GM12865 (cell line): ENCODE measurements at places on chromosomes 16 and 17.

- DNase-seq: no peak
These were observed 62.6 kb upstream of the SDK2 start for GRCh38 chr17:73706858-73707257.

GRCh38 chr17:66135896-66136295 is 56.0 kb downstream of the CEP112 start:
- DNase-seq: no peak

- DNase-seq: peak; percentile 94
These were observed 299.3 kb downstream of the SOX9 start for GRCh38 chr17:72419866-72420774.

DNA sequence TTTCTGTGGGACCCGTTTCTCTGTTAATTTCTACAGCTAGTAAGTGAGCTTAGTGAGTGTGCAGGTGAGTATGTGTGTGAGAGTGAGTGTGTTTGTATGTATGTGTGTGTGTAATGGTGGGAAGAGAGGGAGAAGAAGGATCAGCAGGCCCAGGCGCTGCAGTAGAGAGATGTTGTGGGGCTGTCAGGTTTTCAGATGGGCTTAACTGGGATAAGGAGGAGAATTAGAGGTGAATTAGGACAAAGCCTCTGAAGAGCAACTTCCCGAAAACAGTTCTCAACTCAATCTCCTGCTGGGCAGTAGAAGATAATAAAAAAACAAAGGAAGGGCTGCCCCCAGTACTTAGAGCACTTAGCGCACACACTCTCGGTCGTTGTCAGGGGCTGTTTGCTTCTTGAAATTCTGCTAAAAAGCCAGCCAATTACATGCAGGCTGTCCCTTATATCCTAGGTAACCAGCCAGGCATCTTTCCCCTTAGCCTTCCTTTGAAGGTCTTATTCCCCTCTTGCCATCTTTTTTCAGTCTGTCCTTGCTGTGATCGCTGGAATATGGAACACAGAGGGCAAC is 63.4 kb downstream of the CLEC16A start:
- DNase-seq: no peak

DNA sequence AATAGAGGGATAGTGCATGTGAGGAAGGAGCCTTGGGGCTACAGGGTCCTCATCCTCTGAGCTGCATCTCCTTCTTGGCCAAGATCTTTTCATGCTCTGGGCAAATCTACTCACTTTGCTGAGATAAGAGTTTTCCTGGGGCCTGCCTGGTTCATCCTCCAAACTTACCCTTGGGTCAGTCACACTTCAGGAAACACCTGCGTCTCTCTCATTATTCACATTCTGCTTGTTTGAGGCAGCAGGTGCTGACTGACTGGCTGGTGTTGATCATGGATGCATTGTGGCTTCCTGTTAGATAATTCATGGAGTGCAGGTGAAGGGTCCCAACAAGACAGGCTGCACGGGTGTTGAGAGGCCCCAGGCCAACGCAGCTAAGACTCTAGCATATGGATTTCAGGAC is 162.6 kb downstream of the SALL1 start:
- DNase-seq: no peak

GRCh38 chr17:70110443-70110880 is 35.4 kb downstream of the KCNJ16 start:
- no peak for DNase-seq

DNA sequence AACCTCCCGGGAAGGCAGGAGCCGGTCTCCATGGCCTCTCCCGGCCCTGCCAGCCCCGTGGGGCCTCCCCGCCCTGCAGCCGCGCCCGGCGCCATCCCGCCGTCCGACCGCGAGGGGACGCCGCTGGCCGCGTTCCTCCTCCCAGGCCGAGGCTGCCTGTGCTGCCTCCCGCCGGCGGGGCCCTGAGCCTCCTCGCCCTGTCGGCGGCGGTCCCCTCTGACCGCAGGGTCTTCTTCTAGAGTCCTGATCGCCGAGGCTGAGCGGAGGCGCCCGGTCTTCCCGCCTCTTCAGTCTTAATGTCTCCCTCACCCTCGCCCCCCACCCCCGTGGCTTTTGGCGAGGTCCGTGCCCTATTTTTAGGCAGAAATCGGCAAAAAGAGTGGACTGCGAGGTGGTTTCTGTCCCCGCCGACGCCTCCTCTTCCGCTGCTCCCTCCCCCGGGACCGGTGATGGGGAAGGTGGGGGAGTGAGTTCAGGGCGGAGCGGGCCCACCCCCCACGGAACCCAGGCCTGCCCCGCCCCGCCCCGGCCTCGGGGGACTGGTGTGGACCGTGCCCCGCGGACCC is 794 bp upstream of the CPNE7 start:
- DNase-seq: peak; percentile 73

DNA sequence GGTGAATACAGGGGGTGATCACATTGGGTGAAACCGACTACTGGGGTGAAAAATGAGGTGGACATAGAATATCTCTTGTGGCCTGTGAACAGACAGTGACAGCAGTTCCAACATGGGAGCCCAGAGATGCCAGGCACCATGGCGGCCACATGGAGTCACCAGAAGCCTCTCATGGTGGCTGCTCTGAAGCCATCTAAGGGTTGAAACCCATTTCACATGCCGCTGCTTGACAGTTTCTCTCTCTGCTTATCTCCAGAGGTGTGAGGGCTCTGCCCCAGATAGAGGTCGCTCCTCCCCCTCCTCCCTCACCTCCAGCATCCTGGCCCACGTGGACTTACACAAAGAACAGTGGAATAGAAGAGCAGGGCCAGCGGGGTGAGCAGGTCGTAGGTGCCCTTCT is 37.9 kb upstream of the PIK3R6 start:
- DNase-seq: no peak

GRCh38 chr16:19329932-19330331 is 44.4 kb downstream of the CLEC19A start:
- no peak for DNase-seq

GRCh38 chr16:12539185-12539929 is 264.3 kb downstream of the CPPED1 start:
- peak; percentile 93 for DNase-seq

GRCh38 chr17:28957277-28957991 is 6.1 kb upstream of the PHF12 start:
- no peak for DNase-seq

DNA sequence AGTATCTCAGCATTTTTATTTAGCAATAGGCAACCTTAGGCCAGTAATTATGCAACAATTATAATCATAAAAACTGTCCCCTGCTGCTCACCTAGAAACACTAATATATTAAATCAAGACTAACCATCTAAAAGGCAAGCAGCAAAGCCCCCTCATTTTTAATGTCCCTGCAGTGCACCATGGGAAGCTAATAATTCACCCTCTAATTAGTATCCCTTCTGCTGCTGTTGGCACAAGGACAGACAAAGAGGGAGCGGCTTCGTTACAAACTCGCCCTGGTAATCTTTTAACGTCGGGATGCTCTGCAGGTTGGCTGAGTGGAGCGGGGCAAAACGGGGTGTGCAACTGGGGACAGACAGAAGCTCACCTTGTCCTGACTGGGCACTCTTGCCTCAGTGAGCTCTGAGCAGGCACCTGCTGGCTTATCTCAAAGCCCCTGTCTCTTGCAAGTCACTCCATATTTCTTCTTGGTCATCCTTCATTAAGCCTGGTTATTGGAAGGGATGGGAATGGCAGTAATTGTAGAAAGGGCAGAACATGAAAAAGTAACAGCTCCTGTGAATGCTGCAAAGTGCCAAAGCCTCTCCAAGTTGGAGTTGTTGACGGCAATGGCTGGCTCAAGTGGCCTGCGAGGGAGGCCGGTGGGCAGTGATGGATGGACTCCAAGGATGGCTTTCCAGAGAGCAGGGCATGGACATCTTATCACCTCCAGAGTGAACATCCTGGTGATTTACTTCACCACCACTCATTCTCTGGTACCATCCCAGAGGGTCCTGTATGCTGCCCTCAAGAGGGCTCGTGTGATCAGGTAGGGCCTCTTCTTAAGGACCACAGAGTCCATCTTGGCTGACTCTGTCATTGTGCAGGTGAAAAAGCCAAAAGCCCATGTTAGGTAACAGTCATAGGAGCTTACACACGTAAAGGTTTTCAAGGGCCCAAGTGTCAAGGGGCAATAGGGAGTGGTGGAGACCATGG is 219.6 kb upstream of the N4BP1 start:
- no peak for DNase-seq

DNA sequence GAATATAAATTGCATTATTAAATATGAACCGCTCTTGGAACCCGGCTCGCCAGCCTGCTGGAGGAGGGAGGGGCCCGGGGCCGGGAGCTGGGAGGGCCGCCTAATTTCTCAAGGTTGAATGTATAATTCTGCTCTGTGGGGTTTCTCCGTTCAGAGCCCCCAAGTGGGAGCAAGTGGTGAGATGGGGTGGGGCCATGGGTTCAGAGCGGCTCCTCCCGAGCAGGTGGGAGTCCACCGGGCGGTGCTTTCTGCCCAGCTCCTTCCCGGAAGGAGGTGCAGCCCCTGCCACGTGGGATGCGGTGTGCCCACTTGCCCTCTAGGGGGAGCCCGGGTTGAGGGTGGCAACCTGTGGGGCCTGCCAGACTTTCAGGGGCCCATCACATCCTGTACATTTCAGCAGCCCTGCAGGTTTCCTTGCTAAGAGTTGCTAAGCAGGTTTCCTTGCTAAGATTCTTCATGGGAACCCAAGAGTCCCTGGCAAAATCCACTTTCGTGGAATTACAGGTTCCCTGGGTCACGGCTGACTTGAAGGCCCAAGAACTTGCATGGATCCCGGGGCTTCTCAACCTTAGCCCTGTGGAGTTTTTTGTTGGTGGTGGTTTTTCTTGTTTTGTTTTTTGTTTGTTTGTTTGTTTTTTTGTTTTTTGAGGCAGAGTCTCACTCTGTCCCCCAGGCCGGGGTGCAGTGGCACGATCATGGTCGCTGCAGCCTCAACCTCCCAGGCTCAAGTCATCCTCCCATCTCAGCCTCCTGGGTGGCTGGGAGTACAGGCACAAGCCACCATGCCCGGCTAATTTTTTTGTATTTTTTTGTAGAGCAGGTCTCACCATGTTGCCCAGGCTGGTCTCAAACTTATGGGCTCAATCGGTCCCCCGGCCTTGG is 196.7 kb upstream of the GSE1 start:
- peak; percentile 51 for DNase-seq

DNA sequence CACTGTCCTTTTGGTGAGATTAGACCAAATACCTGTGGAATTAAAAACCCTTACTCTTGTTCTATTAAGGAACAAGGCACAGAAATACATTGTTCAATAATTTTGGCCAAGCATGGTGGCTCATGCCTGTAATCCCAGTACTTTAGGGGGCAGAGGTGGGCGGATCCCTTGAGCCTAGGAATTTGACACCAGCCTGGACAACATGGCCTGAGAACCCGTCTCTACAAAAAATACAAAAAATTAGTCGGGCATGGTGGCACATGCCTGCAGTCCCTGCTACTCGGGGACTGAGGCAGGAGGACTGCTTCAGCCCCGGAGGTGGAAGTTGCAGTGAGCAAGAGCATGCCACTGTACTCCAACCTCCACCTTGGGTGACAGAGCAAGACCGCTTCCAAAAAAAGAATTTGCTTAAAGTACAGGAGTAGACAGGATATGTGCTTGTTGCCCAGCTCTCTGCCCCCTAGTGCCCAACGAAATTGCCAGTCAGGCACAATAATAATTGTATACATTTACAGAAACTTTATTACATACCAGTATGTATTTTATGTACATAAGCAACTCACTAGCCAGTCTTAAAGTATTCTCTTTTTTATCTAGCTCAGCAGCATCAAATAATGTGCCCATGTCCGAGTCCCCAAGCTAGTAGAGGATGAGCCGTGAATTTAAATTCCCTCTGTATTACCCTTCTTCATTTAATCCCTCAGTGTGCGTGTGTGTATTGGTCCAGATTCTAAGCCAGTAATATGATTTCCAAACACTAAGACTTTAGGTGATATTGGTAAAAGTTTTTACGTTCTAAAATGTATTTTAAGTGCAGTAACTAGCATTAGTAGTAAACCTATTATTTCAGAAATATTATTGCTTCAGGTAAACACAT is 1.4 kb downstream of the THUMPD1 start:
- peak; percentile 40 for DNase-seq
